ENCODE measurements at places on chromosomes 1 and 21. TPM values are rescaled to one million over a fixed set of nuclear protein-coding genes. Genes with fewer than 3 reads are reported as not detected.

ABCB10 gene
- 20.2 TPM for total RNA-seq

PRR9 gene
- total RNA-seq, result not detected

ATAD3C gene
- total RNA-seq, result 0.44 TPM

APP gene
- total RNA-seq, result 749 TPM

GNAT2 gene
- total RNA-seq, result not detected

SHE gene
- not detected for total RNA-seq

TMEM54 gene
- 7.3 TPM for total RNA-seq

CD34 gene
- total RNA-seq, result not detected

NECTIN4 gene
- not detected for total RNA-seq

LCE6A gene
- not detected for total RNA-seq

TACSTD2 gene
- not detected for total RNA-seq

CELA2B gene
- not detected for total RNA-seq

MSH4 gene
- 0.68 TPM for total RNA-seq

B4GALT2 gene
- 62.8 TPM for total RNA-seq

TAS1R1 gene
- total RNA-seq, result not detected

AMY2A gene
- total RNA-seq, result not detected

LIN28A gene
- not detected for total RNA-seq

KRTAP19-3 gene
- total RNA-seq, result not detected

DENND2C gene
- total RNA-seq, result 2.1 TPM

GNG4 gene
- 0.83 TPM for total RNA-seq

POMGNT1 gene
- 88.9 TPM for total RNA-seq

SF3B4 gene
- total RNA-seq, result 71.9 TPM

S100A9 gene
- total RNA-seq, result not detected

FABP3 gene
- total RNA-seq, result 27.1 TPM

GPX7 gene
- 36.1 TPM for total RNA-seq

CDC14A gene
- 3.9 TPM for total RNA-seq

IFNLR1 gene
- total RNA-seq, result not detected

MLLT11 gene
- 22.1 TPM for total RNA-seq

OR2L13 gene
- not detected for total RNA-seq
